ENCODE measurements at places on chromosomes 7 and 10. TPM values are rescaled to one million over a fixed set of nuclear protein-coding genes. Genes with fewer than 3 reads are reported as not detected.

The FEZF1 gene
- not detected for total RNA-seq

The PIK3CG gene
- not detected for total RNA-seq

The TAS2R41 gene
- total RNA-seq = not detected

The MRPS24 gene
- 205 TPM for total RNA-seq

The ZNF107 gene
- total RNA-seq = 2.6 TPM

The LIPN gene
- total RNA-seq = not detected

Data from A549 treated with ZK216348 at 1 μM for 4 hours (cell line).